ENCODE measurements at places on chromosomes 7 and 10.

GRCh38 chr10:78891741-78892140, 177.0 kb upstream of the ZMIZ1 start:
- no peak for DNase-seq

- DNase-seq = no peak
Measured at GRCh38 chr10:104322416-104322782, 15.9 kb downstream of the ITPRIP start.

- no peak for DNase-seq
Measured at GRCh38 chr10:18238870-18239485, 98.8 kb downstream of the CACNB2 start.

DNA sequence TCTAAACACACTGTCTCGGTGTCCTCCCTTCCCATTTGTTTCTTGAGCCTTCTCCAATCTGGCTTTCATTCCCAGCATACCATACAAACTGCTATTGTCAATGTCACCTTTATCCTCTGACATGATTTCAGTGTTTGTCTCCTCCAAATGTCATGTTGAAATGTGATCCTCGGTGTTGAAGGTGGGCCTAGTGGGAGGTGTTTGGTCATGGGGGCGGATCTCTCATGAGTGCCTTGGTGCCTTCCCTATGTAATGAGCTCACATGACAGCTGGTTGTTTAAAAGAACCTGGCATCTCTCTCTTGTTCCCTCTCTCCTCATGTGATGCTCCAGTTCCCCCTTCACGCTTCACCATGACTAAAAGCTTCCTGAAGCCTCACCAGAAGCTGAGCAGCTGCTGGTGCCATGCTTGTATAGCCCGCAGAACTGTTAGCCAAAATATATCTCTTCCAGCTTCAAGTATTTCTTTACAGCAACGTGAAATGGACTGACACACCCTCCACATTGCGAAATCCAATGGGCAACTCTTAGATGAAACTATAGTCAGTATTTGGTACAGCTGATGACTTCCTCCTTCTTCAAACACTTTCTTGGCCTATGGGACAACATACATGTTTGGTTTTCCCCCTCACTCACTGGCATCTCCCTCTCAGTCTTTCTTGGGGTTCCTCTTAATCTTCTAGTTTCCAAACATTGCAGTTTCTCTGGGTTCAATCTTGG, 27.8 kb downstream of the RNLS start:
- no peak for DNase-seq

Measured in GM18507 (cell line).